ENCODE measurements at places on chromosomes 5 and 9.

DNA sequence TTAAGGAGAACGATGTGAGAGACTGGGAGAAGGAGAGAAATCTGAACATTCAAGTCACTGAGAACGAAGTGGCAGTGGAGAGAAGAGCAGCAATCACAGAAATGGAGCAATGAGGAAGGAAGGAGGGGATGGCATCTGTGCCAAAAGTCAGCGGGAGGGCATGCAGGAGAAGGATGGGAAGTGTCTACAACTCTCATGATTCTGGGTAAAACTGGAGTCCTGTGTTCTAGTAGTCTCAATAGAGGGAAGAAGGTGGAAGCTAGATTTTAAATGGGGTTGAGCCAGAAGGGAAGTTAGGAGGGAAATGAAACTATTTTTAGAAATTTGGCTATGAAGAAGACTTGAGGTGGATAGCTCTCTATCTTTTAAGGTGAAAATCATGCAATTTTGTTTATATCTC, 39.1 kb upstream of the SPATA31C2 start:
- DNase-seq: no peak

GRCh38 chr5:173329491-173330337, 1.5 kb upstream of the STC2 start:
- DNase-seq: peak; percentile 39

DNA sequence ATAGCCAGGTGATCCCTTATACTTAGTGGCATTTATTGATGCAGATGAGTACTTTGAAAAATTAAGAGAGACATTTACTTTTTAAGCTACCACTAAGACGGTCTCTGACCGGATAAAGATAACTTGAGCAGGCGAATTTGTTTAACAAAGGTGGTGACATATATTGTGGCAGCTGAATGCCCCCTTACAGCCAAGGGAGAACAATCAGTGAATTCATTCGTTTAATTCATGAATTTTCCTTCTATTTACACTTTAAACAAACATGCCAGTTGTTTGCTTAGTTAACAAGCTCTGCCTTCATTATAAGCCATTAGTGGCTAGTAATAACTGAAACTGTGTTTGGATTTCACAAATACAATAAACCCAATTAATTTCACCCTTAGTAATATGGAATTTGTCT, 187.1 kb downstream of the AOPEP start:
- DNase-seq: no peak

- DNase-seq: no peak
Measured at GRCh38 chr5:14417792-14418765, 163.5 kb upstream of the OTULINL start.

GRCh38 chr9:19934301-19934871, 145.5 kb upstream of the SLC24A2 start:
- no peak for DNase-seq

DNA sequence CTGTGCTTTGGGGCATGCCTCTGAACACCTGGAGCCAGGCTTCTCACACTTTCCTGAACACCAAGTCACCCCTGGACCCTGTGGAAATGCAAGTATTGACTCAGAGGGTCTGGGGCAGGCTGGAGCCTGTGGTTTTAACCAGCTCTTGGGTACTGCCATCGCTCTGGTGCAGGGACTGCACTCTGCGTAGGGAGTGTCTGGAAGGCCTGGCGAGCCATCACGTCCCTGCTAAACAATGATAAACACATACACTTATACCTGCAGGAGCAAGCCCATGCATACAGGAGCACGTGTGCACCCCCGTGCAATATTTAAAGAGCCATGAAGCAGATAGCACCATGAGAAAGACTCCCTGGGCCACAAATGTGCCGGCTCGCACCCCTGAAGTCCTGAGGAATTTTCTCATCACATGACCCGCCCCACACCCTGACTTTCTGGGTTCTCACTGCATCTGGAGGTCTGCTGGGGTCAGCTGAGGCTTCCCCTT, 267.7 kb downstream of the GADD45G start:
- no peak for DNase-seq

DNA sequence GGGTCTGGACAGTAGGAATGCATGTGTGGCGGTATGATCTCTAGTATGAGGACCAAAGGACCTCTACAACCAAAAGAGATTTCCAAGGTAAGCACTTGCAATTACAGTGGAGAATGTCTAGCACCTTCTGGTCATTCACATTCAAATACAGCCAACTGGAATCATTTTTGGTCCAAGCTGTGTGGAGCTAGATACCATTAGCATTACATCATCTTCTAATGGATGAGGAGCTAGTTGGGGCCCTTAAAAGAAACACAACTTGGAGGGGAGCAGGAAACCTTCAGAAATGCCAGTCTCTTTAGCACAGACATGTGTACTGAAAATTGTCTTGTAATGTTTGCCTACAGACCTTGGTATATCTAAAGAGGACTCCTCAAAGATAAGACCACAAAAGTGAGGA, 244.7 kb downstream of the BNC2 start:
- no peak for DNase-seq

DNA sequence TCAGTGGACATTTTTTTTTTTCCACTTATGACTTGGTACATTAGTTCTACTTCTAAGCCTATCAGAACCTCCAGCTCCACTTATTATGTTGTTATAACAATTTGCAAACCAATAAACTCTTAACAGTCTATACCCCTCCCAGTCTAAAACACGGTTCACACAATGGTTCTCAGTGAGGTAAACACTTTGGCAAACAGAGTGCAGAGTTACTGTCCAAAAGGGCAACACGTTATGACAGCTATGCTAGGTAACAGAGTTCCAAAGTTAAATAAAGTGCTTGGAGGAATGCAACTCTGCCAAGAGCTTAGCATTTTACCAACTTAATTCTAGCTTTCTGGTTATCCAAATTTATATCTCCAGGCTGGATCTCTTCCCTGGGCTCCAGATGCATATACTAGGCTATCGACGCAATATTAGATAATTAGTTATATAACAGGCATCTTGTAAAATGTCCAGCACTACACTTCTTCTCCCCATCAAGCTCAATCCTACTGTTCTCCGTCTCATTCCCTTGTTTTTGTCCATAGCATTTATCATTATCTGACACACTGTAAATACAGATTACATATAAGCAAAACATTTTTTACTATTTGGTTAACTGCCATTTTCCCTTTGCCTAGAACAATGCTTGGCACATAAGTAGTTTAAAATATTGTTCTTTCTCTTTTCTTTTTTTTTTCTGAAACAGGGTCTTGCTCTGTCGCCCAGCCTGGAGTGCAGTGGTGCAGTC, 14.3 kb downstream of the FNBP1 start:
- DNase-seq: no peak

- DNase-seq: no peak
Measured at GRCh38 chr5:141834331-141834730, 43.9 kb downstream of the PCDH1 start.
